NT2/D1 (cell line): ENCODE measurements at places on chromosomes 6 and 20.

- no peak for DNase-seq
These were observed 28.4 kb downstream of the PRDM1 start for GRCh38 chr6:106114492-106114891.

- no peak for DNase-seq
These were observed 83.2 kb downstream of the GCLC start for GRCh38 chr6:53461696-53462095.

DNA sequence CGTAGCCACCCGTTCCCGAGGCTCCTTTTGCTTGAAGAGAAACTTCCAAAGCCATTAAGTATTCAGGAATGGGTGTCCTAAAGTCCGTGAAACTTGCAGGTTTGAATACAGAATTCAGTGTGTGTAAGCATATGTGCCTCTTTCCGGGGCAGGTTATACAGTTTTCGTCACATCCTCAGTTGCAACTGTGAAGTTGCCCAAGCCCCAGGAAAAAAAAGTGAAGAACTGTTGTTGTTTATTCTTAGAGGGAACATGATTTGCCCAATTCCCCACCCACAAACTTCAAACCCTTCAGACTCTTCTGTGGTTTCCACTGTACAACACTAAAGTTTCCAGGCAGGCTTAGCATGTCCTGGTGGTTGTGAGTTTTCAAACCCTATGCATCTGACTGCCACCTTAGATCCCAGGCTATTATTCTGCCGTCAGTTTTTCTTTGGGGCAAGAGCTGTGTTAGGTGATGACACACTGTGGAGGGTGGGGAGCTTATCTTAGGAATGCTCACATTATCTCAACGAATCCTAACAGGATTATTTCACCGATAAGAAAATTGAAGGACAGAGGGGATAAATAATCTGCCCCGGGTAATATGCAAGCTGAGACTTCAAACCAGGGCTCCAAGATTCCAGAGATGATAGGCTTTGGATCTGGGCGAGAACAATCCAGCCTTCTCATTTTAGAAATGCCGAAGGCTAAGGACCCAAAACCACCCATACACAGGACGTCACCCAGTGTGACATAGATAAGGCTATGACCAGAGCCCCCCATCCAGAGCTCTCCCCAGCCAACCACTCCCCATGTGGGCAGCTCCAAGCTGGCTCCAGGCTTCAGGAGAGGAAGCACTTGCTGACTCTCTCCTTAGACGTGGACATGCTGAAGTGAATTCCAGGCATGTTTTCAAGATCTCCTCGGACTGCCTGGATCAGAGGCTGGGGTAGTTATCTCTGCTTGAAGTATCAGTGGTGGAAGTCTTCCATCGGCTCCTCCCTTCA, 81.7 kb upstream of the AFDN start:
- DNase-seq, result no peak

GRCh38 chr6:162165479-162165878, 562.1 kb downstream of the PRKN start:
- no peak for DNase-seq

- DNase-seq, result no peak
These were observed 42.3 kb upstream of the CLVS2 start for GRCh38 chr6:122953766-122954165.

- no peak for DNase-seq
These were observed 80.1 kb downstream of the RSPH3 start for GRCh38 chr6:158919865-158920264.

DNA sequence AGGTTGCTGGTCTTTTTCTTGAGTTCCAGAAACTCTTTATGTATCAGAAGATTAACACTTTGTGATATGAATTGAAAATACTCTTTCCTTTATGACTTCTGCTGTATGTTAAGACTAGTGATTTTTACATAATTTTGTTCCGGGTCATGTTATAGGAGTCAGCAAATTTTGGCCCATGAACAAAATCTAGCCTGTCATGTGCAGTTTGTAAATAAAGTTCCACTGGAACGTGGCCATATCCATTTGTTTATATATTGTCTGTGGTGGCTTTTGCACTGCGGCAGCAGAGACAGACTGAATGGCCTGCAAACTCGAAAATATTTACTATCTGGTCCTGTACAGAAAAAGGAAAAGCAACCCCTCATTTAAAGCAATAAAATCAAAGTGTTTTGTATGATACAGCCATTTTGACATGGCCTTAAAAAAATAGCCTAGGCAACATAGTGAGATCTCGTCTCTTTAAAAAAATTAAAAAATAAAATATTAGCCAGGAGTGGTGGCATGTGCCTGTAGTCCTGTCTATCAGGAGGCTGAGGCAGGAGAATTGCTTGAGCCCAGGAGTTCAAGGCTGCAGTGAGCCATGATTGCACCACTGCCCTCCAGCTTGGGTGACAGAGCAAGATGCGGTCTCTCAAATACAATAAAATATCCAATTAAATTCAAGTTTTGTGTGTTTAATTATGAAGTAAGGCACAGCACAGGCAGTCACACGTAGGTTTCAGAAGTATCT, 36.9 kb downstream of the SNX9 start:
- no peak for DNase-seq

- DNase-seq, result no peak
These were observed 91.9 kb downstream of the CDKAL1 start for GRCh38 chr6:20626165-20626564.
